ENCODE measurements at places on chromosomes 6 and 20.

- DNase-seq = no peak
Measured at GRCh38 chr20:41367393-41367695, 726 bp upstream of the EMILIN3 start.

DNA sequence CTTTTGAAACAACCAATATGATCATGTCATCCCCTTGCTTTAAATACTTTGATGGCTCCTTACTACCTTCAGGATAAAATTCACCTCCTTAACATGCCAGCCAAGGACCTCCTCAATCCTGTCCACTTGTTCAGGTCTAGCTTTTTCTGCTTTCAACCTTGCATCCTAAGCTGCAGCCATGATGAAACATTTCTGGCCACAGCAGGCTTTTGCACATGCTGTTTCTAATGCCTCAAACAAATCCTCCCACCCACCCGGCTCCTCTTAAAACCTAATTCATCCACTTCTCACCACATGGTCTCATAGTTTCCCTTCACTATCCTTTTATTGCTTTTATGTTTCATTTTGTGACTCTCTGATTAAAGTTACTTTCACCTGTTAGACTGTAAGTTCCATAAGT, 124.6 kb downstream of the MYB start:
- DNase-seq = no peak

DNA sequence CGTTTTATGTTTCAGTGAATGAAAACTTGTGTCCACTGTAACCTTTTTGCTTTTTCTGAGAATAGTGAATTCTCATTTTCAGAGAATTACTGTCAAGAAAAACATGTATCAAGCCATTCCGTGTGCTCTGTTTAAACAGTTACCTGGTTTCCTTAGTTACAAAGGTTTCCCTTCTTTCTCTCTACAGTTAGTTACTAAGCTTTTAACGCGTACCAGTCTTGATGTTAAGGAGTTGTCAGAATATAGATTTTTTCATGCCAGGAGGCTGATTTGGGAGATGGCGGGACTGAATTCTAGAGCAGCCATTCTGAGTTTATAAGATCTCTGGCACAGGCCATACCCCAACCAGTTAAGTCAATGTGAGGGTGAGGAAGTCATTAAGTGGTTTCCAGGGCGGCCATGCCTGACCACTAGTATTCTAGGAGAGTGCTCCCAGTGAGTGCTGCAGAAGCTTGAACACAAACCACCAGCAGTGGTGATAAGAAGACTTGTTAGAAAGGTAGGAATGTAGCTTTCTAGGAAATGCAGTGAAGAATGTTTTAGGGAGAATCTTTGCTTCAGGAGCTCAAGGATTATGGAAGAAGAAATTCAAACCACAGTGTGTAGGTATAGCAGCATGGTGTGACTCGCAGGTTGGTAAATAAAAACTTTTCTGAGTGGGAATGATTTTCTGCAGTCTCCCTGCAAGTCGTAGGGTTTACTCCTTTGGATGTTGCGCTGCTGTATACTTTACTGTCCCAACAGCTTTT, 112.9 kb downstream of the JARID2 start:
- no peak for DNase-seq

- DNase-seq = no peak
Measured at GRCh38 chr6:109322825-109323224, 59.4 kb downstream of the CD164 start.

DNA sequence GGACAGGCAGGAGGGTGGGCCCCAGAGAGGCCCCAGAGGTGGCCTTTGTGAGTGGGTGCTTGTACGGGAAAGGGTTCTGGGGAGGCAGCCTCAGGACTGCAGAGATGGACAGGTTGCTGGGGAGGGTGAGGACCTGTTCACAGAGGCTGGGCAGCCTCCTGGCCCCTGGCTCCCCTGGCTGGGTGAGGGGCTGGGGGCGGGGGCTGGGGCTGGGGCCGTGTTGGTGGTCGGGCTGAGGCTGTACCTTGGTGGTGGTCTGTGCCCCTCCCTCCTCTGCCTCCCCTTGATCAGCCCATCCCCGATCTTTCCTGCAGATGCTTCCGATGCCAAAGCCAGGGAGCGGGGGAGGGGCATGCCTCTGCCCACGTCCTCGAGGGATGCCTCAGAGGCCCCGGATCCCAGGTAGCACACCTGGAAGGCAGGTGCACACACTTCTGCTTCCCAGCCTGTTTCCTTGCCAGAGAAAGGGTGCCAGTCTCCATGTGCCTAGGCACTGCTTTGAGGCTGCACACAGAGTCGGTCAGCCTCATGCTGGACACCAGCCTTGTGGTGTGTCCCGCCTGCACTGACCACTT, 4.8 kb downstream of the TCEA2 start:
- no peak for DNase-seq

DNA sequence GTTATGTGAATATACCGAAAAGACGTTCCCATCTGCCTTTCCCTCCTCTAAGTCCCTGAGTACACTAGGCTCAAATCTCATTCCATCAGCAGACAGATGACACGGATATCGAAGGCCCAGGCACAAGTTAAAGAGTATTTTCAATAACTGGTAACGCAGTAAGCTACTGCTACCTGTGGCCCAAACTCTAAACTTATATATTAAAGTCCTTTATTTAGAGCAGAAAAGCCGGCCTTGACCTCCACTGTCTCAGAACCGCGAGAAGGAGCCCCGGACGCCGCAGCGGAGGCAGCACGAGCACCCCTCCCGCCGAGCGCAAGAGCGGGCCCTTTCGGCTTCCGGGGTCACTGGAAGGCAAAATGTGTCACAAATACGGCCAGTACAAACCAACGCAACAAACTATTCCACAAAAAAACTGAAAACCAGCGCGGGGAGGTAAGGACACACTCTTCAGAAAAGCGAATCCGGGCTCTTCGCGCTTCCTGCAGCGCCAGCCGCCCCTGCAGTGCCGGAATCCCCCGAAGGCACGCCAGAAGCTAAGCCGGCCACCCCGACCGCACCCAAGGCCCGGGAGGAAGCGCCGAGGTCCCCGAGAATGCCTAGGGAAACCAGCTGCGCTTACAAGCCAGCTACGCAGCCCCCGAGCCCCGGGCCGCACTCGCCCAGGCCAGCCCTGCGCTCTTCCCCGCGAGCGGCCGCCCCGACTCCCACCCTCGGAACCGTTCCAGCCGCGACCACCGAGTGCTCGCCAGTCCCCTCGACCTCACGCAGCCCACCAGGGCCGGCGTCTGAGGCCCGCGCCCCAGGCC, 681 bp downstream of the DIDO1 start:
- DNase-seq = peak; percentile 51

- no peak for DNase-seq
Measured at GRCh38 chr6:53937461-53937860, 142.7 kb downstream of the LRRC1 start.

GRCh38 chr6:127397729-127398630, 54.6 kb upstream of the ECHDC1 start:
- DNase-seq = no peak

DNA sequence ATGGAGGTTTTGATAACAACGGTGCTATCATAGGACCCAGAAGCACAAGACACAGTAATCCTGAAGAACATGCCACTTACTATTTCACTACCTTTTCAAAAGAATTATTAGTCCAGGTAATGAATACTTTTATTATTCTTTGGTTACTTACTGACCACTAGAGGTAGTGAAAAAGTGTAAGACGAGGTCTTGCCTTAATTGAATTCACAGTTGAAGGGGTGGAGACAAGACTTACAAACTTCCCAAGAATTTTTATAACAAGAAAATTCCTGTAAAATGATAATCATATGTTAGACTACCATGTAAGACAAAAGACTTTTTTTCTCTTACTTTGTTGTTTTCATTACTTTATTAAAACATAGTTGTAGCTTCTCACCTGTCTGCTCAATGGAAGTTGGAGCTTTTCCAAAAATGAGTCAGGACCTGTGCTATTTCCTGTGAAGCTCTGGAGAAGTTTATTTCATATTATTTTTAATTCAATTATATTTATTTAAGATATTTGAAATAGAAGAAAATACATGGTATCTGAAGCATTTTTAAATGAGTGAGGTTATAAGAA, 52.4 kb downstream of the DOP1A start:
- DNase-seq = no peak

DNA sequence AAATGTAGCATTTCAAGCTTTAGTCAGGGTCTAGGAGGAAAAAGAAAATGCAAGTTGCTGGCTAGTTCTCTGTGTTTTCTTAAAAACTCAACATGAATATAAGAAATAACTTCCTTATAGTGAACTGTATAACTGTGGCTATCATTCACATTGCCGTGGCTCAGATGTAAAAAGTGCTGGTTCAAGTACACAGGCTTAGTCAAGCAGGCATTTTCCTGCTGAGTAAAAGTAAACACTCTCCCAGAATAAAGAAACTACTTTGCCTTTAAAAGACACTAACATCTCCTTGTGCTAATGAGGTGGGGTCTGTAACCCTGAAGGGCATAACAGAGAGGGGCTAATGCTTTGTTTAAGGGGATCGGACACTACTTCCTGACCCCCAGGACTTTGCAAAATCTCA, 3.3 kb downstream of the ATP5F1E start:
- DNase-seq = no peak

- no peak for DNase-seq
Measured at GRCh38 chr6:143998686-143999085, 9.4 kb downstream of the PLAGL1 start.

- DNase-seq = no peak
Measured at GRCh38 chr6:104710543-104711335, 149.0 kb downstream of the HACE1 start.

DNA sequence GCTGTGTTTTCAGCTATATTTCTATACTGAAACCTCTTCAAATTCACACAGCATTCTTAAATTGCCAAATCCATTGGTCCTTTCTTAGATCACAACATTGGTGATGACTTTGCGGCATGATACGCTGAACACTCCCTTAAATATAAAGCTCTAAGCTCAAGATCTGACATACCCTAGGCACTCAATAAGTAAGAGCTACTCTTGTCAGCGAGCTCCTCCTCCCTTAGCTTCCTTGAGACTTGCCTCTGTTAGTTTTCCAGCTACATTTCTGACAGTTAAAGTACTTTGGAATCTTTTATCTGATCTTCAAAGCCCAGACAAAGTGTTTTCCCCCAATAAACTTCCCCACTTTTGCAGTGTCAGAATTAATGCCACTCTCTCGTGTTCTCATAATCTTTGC, 117.0 kb downstream of the HIVEP2 start:
- no peak for DNase-seq

DNA sequence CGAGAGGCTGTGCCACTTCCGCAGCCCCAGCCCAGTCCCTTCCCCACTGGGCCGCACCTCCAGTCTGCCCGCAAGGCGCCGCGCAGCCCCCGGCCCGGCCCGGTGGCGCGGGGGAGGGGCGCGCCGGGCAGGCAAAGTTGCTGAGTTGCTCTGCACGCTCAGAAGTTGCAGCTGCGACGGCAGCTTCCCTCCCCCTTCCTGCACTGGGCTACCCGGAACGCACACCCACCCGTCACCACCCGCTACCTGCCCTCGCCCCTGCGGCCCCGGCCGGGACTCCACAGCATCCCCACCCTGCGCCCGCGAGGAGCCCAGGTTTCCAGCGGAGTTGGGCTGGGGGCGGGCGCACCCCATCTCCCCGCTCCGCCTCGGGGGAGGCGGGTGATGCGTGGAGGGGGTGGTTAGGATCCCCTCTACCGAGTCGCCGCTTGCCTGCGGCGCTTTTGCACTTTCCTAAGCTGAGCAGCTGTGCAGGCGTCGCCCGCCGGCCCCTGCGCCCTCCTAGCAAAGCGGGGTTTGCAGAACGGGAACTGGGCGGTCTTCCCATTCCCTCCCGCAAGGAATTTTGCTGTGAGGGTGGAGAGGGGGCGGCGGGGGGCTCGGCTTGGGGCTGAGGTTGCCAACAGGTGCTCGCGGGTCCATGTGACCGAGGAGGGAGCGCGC, 55.9 kb upstream of the RREB1 start:
- DNase-seq = peak; percentile 23

DNA sequence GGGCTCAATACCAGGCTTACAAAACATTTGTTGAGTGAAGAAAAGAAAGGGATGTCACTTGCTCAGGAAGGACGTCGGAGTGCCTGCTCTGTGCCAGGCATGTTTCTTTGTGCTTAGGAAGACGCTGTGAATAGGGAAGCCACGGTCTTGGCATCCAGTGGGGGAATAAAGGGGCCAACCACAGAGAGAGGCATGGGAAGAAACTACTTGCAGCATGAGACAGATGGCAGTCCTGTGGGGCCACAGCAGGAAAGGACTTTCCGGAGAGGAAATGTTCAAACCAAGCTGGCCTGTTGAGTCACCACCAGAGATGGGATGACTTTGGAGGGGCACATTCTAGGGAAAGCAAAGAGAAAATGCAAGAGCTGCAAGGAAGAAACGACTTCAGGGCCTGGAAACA, 173.2 kb downstream of the CDH26 start:
- no peak for DNase-seq

- no peak for DNase-seq
Measured at GRCh38 chr6:159919800-159920199, 29.0 kb downstream of the MAS1 start.

GRCh38 chr6:79184641-79185040, 49.8 kb downstream of the HMGN3 start:
- no peak for DNase-seq

- no peak for DNase-seq
Measured at GRCh38 chr6:5249451-5250122, 11.2 kb downstream of the LYRM4 start.

DNA sequence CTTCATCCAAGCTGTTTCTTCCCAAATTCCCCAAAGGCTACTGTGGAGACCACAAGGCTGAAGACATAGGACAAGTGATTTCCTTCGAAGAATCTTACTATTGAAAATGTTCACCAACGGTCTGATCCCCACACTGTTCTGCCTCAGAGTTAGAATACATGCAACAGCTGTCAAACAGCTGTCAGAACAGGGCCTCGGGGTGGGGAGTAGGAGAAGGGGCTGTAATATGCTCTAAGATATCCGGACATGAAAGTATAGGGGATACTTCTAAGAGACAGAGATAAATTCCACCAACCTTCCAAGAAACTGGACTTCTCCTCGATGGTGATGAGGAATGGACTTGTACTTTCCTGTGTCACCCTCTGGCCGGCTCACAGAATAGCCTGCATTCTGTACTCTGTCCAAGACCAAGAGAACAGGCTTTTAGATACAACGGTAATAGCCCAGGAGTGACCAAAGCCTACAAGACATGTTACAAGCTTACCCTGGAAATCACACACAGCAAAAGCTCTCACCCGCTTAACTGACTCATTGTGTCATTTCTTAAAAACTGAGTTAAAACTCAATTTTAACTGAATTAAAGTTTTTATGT, 69.2 kb upstream of the PTGIS start:
- DNase-seq = no peak

DNA sequence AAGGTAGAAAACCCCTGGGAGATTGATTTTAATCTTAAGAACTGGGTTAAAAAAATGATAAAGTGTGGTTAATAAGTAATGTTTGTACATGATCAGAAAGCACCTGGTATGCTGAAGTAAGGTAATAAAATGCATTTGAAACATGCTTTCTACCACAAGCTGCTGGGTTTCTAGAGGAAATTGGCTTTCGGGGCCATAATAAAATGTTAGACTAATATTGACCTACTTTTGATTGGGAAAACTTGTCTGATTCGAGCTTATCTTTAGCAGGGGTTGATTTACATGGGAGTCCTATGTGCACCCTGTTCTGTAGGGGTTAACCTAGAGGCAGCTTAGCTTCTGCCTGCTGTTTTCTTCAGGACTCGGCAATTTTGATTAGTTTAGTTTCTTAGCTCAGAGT, 50.5 kb downstream of the CRYBG1 start:
- no peak for DNase-seq

- DNase-seq = no peak
Measured at GRCh38 chr6:18412068-18412467, 24.9 kb downstream of the RNF144B start.
